ENCODE measurements at places on chromosomes 5 and 9.

- DNase-seq = peak; percentile 47
Measured at GRCh38 chr9:78954286-78954685, 617.5 kb upstream of the TLE4 start.

DNA sequence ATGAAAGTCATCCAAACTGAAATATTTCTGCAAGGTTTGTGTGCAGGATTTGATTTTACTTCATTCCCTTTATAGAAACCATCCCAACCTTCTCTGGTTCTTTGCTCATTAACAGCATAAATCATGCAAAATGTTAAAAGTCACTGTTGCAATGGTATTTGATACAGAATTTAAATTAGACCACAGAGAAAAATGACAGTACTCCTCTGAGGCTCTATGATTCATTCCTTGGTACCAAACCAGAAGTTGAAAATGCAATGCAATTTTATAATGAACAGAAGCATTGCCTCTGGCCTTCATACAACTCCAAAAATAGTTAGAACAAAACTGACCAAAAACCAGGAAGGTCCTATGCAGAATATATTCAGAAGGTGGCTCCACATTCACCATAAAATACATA lies 607.1 kb downstream of the TLE1 start:
- peak; percentile 66 for DNase-seq

DNA sequence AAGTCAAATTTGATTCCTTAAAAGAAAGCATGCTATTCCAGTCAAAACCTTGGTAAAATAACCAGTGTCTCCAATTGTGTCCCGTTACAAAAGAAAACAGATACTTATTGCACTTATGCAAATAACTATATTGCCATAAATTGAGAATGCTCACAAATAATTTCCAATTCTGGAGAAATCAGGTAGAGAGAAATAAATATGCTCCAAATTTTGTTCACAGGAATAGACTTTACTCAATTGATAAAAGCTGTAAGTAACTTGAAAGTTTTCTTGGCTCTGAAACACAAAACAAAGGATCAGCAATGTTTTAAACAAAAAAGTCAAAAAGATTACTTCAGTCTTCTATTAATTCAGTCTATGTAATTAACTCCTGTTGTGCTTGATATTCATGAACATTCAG lies 7.8 kb upstream of the DTWD2 start:
- DNase-seq = no peak

GRCh38 chr5:32173267-32174010 lies 680 bp downstream of the GOLPH3 start:
- DNase-seq = peak; percentile 81

DNA sequence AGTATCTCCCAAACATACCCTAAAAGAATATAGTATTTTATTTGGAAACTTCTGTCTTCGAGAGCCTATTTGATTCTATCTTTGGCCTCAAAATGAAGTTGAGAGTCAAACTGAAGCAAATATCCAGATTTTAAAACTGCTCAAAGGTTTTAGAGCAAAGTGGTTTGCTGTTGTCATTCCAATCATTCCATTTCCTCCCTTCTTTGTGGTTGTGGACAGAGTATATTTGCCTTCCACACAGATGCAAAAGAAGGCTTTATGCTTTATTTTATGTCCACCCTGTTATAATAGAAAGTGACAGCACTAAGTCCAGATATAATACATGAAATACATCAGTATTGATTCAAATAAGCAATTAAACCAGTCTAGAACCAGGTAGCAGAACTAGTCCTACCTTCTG lies 12.4 kb downstream of the GZMK start:
- DNase-seq = peak; percentile 61

DNA sequence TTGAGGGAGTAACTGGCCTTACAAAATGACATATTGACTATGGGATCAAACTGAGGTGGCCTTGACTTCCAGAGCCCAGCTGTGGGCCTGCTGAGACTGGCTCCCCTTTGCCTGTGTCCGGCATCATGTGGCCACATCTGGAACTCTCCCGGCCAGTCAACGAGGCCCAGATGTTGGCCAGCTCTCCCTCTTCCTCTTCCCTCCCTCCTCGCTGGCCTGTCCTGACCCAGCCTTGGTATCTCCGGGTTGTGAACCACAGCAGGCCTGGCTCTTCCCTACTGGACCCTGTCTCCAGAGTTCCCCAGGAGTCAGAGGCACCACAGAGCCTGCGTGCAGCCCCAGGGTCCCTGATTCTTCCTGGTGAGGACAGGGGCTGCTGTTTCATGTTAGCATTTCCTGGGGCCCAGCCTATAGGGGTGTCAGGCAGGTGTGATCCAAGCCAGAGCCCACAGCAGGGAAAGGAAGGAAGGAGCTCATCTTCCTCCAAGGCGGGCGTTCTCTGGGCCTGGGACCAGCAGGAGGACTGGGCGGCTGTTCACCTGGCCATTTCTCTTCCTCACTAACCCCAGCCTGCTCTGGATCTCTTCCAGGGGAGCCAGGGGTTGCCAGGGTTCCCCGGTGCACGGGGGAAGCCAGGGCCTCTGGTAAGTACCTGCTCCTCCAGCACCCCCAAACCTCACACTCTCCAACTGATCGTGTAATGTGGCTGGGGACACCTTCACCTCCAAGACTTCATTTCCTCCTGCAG lies 81.2 kb downstream of the COL27A1 start:
- DNase-seq = no peak

- no peak for DNase-seq
Measured at GRCh38 chr5:82975396-82975795, 101.8 kb downstream of the TMEM167A start.
